NT2/D1 (cell line): ENCODE measurements at places on chromosomes 2 and 18.

DNA sequence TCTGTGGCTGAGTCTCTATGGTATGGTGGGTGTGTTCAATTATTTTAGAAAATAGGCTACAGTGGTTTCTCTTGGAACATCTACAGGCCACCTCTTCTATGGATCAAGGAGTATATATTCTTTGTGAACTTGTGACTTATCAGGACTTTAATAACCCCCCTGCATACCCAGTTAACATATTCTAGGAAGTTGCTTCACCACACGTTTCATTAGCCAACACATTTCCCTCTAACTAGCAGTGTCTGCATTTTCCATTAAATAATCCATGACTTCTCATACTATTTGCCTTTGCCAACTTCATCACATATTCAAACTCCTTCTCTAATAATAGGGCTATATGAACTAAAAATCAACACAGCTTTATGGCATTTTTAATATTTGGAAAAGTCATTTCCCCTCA, 187.6 kb upstream of the ARL4C start:
- no peak for DNase-seq

- DNase-seq, result no peak
Measured at GRCh38 chr2:120103723-120104467, 91.0 kb downstream of the EPB41L5 start.

- no peak for DNase-seq
Measured at GRCh38 chr2:65298089-65298488, 70.5 kb downstream of the ACTR2 start.

DNA sequence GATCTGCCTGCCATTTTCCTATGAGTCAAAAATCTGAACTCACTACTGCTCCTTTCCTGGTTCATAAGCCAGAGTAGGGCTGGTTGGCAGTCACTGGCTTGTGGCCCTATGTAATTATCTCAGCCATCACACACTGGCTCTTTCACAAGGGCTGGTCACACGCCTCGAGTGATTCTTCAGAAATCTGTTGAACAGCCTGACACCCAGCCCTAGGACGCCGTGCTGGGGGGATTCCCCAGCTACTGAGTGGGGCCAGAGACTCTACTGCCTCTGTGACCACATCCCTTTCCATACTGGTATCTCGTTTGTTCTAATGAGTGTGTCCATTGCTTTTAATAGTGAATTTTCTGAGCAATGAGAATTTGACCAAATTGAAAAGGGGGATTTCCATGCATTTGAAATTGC, 45.8 kb upstream of the RBM44 start:
- no peak for DNase-seq

- no peak for DNase-seq
Measured at GRCh38 chr2:207934720-207935119, 90.6 kb downstream of the PLEKHM3 start.

- DNase-seq, result no peak
Measured at GRCh38 chr2:38174131-38174530, 98.2 kb upstream of the CYP1B1 start.

GRCh38 chr2:109242654-109243331, 113.8 kb downstream of the SH3RF3 start:
- DNase-seq, result no peak

GRCh38 chr2:64819774-64820688, 166.3 kb upstream of the SERTAD2 start:
- no peak for DNase-seq

GRCh38 chr2:133943108-133943507, 310.8 kb upstream of the MGAT5 start:
- DNase-seq, result no peak

DNA sequence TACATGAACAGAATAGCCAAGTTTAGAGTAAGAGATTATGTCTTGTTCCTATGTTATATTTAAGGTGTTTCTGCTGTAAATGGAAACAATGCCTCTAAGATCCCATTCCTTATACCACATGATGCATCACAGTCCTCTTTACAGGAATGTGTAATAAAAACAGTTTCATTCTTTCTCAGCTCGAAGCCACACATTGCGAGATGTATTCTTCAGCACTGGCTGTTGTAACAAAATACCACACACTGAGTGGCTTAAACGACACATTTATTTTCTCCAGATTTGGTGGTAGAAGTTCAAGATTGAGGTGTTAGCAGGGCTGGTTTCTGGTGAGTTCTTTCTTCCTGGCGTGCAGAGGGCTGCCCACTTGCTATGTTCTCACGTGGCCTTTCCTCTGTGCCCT, 246.2 kb downstream of the SOCS6 start:
- DNase-seq, result no peak

- peak; percentile 43 for DNase-seq
Measured at GRCh38 chr2:26577442-26578112, 63.6 kb downstream of the CIB4 start.

DNA sequence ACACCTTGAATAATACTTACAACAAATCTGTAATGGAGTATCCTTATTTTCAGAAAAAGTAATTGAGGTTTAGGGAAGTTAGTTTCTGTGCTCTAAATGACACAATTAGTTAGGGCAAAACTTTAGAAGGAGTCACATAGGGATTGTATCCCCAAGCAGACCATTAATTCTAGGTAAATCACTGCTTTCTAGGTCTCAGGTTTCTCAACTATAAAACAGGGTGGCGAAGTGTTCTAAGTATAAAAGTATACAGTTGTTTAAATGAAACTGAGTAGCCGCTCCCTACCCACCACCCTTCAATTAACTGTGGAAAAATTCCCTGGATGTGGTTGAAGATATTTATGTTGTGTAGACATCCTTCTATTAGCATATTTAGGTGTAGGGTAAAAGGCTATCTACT, 19.9 kb upstream of the TMEM178A start:
- no peak for DNase-seq

DNA sequence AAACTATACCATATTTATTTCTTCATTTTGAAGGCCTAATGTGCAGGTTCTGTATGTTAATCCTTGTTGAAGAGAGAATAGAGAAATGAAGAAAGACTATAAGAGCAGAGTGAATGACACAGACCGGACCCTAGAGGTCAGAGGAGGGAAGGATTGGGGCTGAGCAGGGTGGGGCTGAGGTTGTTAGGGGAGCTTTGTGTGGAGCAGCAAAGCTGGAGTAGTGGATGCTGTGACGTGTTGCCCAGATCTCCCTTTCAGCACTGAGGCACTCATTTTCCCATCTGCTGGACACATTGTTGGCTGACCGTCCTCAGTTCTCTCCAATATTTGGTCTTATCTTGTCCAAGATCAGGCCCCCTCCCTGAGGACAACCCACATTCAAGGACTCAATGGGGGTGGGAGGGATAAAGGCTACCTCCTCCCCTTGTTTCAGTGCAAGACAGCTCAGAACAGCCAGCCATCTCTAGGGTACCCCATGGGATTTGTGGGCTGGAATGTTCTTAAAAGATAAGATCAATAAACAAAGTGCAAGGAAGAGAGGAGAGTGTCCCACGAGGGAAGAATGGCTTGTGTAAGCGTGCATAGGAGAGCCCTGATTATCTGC, 143.6 kb downstream of the TDRD15 start:
- DNase-seq, result no peak

GRCh38 chr18:33641141-33641540, 63.1 kb downstream of the ASXL3 start:
- no peak for DNase-seq

DNA sequence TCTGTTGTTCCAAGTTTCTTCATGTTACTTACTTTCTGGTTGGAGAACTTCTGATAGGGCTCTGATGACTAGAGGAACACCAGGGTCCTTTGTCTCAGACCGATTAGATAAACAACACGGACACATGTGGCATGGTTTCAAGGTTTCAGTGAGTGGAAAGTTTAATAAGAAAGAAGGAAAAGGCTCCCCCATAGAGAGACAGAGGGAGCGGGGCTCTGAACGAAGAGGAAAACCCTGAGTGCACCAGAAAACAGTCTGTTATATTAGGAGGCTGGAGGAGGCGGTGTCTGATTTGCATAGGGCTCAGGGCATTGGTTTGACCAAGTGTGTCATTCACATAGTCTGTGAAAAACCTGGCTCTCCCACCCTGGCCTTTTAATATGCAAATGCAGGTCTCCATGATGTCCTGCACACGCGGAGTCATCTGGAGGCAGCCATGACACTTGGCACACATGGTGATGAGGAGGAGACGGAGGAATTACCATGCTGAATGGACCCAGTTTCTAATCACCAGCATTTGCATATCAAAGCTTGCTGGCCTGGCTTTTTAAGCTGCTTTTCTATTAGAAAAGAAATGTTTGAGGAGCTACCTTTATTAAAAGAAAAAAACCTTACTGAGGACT, 94.2 kb downstream of the PTPN4 start:
- DNase-seq, result no peak

GRCh38 chr2:105432749-105433148, 33.9 kb upstream of the FHL2 start:
- DNase-seq, result no peak

DNA sequence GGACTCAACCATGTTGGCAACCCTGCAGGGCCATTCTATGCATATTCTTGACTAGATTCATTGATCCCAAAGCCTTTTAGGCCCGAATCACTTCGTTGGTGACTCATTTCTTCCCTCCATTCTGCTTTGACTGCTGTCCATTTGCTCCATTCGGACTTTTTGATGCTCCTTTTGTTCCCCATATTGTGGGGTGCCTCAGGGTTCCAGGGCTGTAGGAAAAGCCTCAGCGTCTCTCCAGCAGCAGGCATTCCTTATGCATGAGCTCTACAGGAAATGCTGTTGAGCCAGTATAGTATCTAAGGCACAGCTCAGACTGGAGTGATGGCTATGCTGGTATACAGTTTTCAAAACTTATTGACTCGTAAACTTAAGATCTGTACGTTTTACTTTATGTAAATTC, 292.6 kb downstream of the PRKCE start:
- DNase-seq, result peak; percentile 60

GRCh38 chr2:120964819-120965218, 229.2 kb downstream of the GLI2 start:
- DNase-seq, result no peak

DNA sequence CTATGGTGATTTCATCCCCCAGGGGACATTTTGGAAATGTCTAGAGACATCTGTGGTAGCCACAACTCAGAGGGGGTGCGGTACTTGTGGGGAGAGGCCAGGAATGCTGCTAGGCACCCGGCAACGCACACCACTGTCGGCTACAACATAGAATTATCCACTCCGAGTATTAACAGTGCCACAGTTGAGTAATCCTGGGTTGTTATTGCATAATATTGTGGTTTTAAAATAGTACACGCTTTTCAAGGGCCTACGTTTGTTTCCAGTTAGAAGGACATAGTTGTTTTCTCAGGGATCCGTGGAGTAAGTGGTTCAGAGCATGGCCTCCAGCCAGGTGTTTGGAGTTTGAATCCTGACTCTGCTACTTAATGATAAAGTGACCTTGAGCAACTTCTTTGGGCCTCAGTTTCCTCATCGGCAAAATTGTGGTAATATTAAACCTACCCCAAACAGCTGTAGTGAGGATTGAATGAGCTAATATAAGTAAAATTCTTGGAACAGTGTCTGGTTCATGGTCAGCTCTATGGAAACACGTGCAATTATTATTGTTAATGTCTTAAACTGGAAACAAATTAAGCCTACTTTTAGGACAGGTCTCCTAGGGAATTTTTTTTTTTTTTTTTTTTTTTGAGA, 24.5 kb downstream of the CYP27A1 start:
- no peak for DNase-seq

DNA sequence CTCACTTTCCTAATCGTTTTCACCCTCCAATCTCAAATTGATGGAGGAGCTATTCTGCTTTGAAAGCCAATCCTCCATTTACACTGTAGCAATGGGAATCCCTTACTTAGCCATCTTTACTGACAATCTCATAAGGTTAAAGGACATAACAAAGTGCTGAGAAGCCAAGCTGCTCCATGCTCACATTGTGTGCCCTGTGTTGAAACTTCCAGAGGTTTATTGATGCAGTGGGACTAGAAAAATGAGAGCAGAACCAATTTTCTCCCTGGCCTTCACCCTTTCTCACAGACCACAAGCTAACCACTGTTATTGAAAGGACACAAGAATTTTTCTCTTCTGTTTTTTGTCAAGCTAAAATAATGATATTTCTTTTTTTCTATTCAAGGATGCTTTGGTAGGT, 63.8 kb downstream of the CSRNP3 start:
- DNase-seq, result no peak

GRCh38 chr2:155281907-155282306, 583.4 kb downstream of the KCNJ3 start:
- no peak for DNase-seq

DNA sequence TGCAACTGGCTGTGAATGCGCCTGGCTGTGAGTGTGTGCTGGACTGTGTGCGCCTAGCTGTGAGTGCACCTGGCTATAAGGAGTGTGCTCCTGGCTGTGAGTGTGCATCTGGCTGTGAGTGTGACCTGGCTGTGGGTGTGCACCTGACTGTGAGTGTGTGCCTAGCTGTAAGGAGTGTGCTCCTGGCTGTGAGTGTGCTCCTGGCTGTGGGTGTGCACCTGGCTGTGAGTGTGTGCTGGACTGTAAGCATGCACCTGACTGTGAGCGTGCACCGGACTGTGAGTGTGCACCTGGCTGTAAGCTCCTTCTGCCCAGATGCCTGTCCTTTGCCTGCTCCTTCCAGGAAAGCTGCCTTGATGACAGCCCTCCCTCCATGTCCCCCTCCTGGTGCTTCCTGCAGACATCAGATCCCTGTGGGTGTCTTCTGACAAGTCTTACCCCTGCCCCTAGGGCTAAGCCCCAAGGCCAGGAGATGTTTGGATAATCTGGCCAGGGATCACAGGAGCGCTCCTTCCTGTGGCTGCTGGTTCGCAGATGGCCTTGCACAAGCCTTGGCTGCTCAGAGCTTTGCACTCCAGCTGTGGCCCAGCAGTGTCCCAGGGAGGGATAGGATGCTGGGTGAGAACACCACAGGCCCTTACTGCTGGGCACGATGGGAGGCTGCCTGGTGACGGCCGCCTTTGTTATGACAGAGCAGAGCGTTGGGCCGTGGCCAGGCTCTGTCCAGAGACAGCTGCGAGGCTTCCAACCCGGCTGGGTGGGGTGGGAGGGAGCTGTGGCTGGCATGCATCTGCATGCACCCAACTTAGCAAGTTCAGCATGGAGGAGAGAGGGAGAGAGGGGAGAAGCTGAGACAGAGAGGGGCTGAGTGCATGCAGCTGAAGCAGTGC, 89.9 kb downstream of the GLI2 start:
- no peak for DNase-seq

GRCh38 chr2:158753641-158754611, 41.2 kb upstream of the DAPL1 start:
- DNase-seq, result peak; percentile 70

DNA sequence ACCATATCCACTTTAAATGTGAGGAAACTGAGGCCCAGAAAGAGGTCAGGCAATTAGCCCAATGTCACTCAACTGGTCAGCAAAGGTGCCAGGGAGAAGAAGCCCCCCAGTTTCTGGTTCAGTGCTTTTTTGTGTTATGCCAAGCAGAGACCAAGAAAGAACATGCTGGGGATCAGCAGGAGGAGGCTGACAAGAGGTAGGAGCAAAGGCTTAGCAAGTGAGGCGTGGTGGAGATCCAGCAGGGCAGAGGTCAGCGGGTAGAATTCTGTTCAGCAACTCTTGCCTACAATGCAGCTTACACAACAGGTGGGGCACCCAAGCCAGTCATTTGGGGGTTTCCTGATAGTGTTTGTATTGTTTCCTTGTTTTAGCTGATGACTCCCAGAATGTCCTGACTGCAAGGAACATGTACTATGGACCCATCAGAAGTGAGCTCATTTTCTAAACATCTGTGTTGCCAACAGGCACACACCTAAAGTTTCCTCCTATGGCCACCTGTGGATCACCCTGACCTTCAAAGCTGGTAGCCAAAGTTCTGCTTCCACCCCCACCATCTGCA, 28.2 kb downstream of the LPIN2 start:
- no peak for DNase-seq
